ENCODE measurements at places on chromosomes 12 and 14.

- DNase-seq, result no peak
Observed at GRCh38 chr12:59938190-59938962, 342.5 kb downstream of the SLC16A7 start.

- no peak for DNase-seq
Observed at GRCh38 chr12:34404377-34405285, 382.3 kb downstream of the ALG10 start.

DNA sequence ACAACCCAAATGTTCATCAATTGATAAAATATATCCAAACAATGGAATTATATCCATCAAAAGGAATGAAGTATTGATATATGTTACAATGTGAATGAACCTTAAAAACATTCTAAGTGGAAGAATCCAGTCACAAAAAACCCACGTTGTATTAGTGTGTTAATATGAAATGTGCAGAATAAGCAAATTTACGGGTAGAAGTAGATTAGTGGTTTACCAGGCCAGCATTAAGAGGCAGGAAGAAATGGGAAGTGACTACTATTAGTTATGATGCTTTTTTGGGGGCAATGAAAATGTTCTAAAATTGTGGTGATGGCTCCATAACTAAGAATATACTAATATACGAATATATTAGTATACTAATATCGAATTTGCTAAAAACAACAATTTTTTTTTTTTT is 1.5 kb downstream of the COX16 start:
- no peak for DNase-seq

- DNase-seq, result no peak
Observed at GRCh38 chr12:95412482-95413311, 61.3 kb upstream of the METAP2 start.

- DNase-seq, result no peak
Observed at GRCh38 chr12:12467264-12467663, 95.4 kb downstream of the DUSP16 start.

GRCh38 chr12:193261-193660 is 20.7 kb downstream of the SLC6A12 start:
- DNase-seq, result no peak

GRCh38 chr14:55416866-55417265 is 5.2 kb upstream of the ATG14 start:
- DNase-seq, result no peak

GRCh38 chr12:122067966-122068365 is 10.6 kb upstream of the MLXIP start:
- no peak for DNase-seq
